Naive thymus-derived CD4-positive, alpha-beta T cell (primary cell): ENCODE measurements at places on chromosomes 5 and 9. TPM values are rescaled to one million over a fixed set of nuclear protein-coding genes. Genes with fewer than 3 reads are reported as not detected.

- DNase-seq = no peak
Observed at GRCh38 chr5:136905571-136905970, 540.2 kb upstream of the TRPC7 start.

The LCN15 gene
- not detected for total RNA-seq

DNA sequence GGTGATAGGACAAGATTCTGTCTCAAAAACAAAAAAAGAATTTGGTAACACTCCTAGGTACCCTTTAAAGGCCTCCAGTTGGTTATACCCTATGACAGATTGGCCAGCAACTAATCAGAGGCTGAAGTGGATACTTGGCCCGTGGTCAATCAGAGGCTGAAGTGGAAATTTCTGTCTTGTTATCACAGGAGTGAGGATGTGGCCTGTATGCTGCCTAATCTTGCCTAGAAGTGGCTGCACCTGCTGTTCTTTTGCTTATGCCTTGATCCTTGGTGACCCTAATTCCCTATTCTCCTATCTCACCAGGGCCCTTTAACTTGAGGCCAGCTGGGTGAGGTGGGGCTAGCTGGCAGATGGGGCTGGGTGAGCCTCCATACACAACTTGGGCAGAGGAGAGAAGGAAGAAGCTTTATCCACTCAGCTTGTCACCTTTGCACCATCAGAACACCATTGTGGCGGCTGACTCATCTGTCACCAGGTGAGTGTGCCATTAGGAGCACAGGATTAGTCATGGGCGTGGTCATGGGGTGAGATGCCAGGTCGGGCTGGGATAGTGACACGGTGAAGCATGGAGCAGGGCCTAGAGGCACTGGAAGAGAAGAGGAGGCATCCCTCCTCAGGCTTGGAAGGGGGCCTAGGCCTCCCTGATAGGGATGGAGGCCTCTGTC, 41.5 kb downstream of the SAR1B start:
- DNase-seq = no peak

The SELENOP gene
- 0.77 TPM for total RNA-seq

DNA sequence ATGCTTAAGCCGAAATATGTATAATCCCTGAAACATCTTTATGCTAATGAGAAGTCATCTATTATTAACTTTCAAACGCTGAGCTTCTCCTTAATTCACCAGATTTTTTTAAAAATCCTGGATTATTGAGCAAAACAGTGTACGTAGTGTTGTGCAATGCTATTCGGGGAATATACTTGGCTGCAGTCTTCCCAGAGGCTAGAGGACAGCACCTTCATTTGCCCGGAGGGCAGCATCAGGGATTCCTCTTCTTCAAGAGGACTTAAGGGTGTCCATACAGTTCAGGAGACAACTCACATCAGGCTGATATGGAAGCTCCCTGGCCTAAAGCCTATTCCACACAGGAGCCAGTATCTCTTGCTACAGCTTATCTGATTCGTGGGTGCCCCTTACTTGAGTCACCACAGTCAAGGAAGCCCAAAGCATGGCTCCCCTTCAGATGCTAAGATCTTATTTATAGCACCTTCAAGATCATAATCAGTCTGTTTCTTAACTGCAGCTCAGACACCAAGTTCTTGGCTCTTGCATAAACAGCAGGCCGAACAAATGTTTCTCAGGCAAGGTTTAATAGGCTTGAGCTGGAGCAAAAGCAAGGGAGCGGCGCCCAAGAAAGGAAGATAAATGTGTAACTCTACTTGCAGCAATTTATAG, 29.4 kb downstream of the NUTM2F start:
- no peak for DNase-seq

- DNase-seq = no peak
Observed at GRCh38 chr9:129111528-129112151, 425 bp downstream of the PTPA start.
